Lower leg skin (tissue), 4 donors: ENCODE measurements at places on chromosomes 5 and 9. TPM values are rescaled to one million over a fixed set of nuclear protein-coding genes. Genes with fewer than 3 reads are reported as not detected.

DNA sequence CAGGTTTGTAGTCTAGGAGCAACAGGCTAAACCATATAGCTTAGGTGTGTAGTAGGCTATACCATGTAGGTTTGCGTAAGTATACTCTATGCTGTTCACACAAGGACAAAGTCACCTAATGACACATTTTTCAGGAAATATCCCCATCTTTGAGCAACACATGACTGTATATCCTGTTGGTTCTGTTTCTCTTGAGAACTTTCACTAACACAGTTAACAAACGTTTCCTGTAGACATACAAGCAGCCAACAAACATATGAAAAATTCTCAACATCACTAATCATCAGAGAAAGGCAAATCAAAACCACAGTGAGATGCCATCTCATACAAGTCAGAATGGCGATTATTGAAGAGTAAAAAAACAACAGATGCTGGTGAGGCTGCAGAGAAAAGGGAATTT, 68.2 kb downstream of the NR2F1-AS1 start:
- no peak for DNase-seq

- DNase-seq: no peak
These were observed 1.6 kb upstream of the TNPO1 start for GRCh38 chr5:72814864-72815263.

Gene ECM2
- total RNA-seq: 4.5 TPM

DNA sequence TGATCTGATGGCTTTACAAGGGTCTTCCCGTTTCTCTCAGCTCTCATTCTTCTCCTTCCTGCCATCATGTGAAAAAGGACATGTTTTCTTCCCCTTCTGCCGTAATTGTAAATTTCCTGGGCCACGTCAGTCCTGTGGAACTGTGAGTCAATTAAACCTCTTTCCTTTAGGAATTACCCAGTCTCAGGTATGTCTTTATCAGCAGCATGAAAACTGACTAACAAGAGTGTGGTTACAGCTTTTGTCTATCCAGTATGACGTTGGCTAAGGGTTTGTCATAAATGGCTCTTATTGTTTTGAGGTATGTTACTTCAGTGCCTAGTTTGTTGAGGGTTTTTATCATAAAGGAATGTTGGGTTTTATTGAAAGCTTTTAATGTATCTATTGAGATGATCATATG, 501.6 kb downstream of the CAAP1 start:
- DNase-seq: no peak

Gene KCTD16
- not detected for total RNA-seq

Gene GARIN3
- total RNA-seq: not detected
